ENCODE measurements at places on chromosomes 4 and X.

DNA sequence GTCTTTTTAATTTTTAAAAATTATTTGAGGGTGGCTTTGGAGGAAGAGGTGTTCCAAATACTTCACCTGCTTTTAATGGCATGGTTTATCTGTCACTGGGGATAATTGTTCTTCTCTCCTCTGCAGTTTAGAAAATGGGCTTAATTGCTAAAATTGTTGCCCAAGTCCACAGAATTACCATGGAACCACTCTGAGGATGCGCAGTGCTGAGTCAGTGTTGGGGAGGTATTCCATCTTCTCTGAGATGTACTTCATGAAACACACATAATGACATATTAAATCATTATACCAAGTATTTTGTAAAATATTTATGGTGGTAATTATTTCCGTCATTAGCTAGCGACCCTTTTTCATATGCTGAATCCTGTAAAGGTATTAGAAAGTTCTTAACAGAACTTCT lies 8.0 kb downstream of the ASB5 start:
- no peak for DNase-seq

GRCh38 chr4:51851090-51851936 lies 8.4 kb downstream of the DCUN1D4 start:
- DNase-seq, result no peak

- no peak for DNase-seq
These were observed 91.6 kb downstream of the DDIT4L start for GRCh38 chr4:100098681-100099080.

- DNase-seq, result no peak
These were observed 376.7 kb downstream of the GPM6A start for GRCh38 chr4:175435381-175435783.

- no peak for DNase-seq
These were observed 244.8 kb upstream of the PSAPL1 start for GRCh38 chr4:7679406-7680040.

- DNase-seq, result no peak
These were observed 288.2 kb upstream of the CTSO start for GRCh38 chr4:156241896-156242295.

DNA sequence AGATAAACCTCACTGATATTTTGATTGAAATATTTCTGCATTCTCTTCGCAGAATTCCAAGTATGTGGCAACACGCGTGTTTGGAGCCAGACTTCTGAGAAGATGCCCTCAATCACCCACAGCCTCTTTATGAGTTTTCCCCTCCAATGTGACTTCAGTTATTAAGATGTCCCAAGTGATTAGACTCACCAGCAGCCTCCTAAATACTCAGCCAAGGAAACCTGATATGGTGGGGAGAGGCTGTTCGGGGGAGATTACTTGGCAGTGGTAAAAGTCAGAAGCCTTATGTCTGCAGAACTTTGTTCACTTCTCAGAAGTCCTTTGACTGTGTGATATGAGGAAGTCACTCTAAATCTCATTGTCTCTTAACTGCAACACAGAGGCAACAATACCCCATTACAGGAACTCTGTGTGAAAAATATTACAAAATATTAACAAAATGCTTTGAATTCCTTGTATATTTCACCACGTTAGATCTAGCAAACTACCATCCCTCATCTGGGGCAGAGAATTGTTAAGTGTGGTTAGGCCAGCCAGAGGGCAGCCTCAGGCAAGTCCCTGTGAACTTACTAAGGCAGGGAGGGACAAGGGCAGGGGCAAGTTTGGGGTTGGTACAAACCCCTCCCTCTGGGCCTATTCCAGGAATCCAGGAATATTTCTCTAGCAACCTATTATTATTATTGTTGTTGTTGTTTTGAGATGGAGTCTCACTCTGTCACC lies 151.4 kb upstream of the USP9X start:
- no peak for DNase-seq

DNA sequence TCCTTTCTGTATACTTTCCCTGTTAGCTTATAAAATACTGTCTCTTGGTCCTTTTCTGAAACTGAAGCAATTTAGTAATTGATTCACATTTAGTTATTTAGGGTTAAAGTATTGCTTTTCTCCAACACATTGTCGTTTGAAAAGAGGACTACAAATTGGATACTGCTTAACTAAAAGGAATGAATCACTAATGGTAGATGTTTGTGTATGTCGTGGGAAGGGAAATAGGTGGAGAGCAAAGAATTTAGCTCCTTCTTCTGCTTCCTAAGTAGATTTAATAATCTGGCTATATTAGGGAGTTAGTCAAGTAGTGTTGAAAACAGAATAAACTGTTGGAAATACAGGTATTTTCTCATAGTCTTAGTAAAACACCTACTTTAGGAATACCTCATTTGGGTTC lies 27.9 kb downstream of the SLAIN2 start:
- DNase-seq, result no peak

DNA sequence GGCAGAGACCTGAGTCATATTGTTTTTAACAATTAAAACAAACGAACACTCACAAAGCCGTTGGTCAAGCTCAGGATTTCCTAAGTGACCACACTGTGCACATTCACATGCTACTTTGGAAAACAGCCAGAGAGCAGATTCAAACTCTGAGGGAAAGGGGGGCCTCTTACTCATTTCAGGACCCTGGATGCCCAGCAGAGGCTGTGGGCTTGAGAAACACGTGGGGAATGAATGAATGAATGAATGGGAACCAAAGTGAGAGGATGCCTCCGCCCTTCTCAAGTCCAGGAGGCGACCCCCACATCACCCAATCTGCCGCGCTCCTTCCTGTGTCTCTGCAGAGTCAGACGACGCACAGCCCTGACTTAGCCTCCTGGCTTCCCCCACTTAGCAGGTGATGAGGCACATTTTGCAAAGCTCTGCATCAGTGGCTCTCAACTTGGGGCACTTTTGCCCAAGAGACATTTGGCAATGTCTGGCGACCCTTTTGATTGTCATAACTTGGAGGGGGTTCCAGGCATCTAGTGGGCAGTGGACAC lies 76.0 kb downstream of the ABLIM2 start:
- no peak for DNase-seq

GRCh38 chr4:123777373-123777772 lies 380.8 kb downstream of the SPRY1 start:
- no peak for DNase-seq

- no peak for DNase-seq
These were observed 723.2 kb downstream of the SMARCA1 start for GRCh38 chrX:128800138-128800537.

- no peak for DNase-seq
These were observed 166.0 kb downstream of the STAG2 start for GRCh38 chrX:124127496-124127895.

DNA sequence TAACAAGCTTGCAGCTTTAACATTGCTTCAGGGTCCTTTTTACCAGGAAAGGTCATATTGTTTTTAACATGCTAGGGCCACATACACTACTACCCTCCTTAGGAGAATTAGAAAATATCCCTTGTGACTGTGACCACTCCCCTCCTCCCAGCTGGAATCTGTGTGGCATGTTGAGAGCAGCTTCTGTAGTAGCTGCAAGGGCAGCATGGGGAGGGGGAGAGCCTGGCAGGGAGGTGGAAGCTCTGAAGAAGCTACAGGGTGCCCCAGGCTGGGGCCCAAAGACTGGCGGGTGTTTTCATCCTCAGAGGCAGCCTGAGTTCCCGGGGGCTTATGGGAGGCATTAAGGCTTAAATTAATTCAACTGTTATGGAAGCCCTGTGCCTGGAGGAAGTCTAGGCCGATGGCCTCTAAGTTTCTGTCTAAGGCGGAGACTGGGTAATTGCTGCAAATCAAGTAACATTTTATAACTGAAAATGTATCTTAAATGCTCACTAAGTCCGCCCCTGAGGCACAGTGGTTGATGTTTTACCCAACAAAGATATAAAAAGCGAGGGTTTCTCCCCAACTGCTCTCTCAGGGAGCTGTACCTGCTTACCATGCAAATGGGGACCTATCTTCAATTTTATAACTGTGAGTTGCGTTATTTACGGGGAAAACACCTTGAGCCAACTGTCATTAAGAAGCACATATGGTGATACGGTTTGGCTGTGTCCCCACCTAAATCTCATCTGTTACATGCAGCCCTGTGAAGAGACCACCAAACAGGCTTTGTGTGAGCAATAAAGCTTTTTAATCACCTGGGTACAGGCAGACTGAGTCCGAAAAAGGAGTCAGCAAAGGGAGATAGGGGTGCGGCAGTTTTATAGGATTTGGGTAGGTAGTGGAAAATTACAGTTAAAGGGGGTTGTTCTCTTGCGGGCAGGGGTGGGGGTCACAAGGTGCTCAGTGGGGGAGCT lies 37.4 kb upstream of the STS start:
- no peak for DNase-seq

DNA sequence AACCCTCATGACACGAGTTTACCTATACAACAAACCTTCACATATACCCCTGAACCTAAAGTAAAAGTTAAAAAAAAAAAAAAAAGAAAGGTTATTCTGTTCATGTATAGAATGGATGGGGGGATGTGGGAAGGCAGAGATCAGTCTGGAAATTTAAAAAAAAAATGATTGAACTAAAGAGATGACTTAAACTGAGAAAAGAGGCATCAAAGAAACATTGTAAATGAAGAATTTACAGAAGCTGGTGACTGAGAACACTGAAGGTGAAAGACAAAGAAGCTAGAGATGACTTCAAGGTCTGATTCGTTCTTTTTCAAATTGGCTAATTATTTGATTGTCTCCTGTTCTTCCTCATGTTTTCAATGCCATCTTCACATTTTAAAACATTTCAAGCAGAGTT lies 12.8 kb upstream of the ABCG2 start:
- no peak for DNase-seq

DNA sequence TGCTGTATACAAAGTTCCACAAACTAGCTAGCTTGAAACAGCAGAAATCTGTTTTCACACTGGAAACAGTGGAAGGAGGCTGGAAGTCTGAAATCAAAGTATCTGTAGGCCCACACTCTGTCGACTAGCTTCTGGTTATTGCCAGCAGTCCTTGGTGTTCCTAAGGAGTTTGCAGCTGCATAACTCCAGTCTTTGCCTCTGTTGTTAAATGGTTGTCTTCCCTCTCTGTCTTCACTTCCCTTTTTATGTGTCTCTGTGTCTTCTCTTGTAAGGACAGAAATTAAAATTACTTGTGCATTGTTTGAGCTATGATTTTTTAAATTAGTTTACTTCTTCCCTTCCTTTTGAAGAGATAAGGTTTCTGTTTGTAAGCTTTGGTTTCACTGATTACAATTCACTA lies 8.2 kb downstream of the MTHFD2L start:
- DNase-seq, result no peak

Data from T-helper 9 cell (primary cell).